Activated CD4-positive, alpha-beta memory T cell treated with anti-CD3 and anti-CD28 coated beads for 36 hours (primary cell): ENCODE measurements at places on chromosomes 13 and 19.

DNA sequence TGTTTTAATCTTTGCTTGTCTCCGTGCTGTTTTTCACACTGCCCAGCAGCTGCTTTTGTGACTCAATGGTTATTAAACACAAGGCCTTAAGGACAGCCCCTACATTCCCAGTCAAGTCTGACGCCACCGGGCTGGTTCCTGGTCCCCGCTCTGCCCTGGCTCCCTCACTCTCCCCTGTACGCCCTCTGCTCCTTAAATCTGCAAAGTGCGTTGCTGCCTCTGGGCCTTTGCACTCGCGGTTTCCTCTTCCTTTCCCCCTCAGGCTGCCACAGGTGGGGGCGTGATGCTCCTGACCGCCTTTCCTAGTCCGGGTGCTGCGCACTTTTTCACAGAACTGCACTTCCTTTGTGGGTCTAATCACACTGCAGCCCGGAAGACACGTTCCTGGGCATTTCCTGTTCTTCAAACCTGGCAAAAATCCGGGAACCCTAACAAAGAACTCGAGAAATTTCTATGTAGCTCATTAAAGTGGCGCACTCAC lies 25.6 kb downstream of the NOSIP start:
- DNase-seq: peak; percentile 74

- DNase-seq: no peak
These were observed 179.8 kb upstream of the NBEA start for GRCh38 chr13:34762312-34762711.

DNA sequence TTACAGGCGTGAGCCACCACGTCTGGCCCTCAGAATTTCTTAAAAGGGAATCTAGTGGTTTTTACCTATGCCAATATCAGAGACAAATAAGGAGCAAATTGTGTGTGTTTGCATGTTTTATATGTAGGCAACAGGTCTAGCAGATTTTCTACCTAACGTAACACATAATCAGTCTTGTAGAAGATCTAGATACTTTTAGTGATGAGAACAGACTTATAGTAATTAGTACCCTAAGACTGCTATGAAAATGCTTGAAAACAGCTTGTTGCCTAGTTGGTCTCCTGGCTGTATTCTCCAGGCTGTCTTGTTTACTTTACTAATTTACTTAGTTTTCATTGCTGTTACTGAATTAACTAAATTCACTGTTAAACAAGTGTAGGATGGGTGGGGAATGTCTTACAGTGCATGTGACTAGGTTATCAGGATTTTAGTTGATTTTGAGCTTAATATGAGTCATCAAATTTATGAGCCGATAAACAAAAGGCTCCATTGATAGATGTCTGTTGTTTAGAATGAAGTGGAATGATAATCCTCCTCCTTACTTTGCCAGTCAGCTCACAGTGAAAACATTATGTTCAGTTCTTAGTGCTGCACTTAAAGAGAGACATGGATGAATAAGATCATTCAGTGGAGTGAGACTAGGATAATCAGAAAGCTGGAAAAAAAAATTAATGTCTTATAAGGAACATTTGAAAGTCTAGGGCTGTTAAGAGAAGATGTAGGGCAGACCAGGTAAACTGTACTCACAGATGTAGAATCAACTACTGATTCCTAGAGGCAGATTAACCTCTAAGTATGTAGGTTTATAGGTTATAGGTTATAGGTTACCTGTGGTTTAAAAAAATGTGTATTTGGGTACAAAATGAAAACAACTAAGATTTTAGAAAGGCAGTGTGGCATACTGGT lies 22.4 kb downstream of the GTF2F2 start:
- DNase-seq: no peak

- DNase-seq: no peak
These were observed 10.3 kb downstream of the ZNF574 start for GRCh38 chr19:42086188-42086736.

DNA sequence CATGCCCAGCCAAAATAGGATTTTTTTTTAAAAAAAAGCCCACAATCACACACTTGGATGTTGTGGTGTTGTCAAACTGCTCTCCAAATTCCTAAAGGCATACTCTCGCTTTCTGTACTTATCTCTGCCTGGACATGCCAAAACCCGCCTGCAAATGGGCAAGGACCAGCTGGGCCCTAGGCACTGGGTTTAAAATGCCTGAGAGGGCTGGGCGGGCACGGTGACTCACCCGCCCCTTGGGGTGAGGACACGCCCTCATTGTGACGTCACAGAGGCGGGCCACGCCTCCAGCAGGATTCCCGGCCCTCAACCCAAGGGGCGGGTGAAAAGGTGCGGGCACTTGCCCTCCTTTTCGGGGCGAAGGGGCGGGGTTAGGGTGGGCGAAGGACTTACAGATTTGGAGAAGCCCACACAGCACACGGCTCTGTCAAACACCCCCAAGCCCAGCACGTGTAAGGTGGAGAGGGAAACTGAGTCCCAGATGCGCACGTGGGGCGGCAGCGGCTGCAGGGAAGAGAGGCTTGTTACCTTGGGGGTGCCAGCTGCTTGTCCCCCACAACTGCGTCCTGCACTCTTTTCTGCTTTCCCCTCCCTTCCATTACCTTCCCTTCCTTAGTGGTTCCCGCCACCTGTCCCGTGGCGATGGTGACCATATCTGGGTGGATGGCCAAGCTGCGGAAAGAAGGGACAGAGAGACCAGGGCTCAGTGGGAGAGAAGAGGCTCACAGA lies 6.6 kb downstream of the EML2 start:
- peak; percentile 75 for DNase-seq

DNA sequence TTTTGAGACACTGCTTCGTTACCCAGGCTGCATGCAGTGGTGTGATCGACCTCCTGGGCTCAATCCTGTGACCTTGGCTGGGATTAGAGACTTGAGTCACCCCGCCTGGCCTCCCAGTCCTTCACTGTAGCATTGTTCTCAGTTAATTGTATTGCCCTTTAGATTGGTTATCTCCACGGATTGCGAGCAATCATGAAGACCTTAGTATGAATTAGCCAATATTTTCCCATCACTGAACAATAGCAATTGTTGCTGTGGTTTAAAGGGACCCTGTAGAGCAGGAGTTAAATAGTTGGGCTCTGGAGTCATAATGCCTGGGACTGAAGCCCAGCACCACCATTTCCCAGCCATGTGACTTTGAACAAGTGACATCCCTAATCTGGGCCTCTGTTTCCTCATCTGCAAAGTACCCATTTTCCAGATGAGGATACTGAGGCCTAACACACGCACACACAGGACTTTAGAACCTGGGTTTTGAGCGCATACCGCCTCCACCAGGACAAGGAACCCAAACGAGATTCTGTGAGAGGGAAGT lies 8.4 kb downstream of the PPP1R14A start:
- DNase-seq: no peak

DNA sequence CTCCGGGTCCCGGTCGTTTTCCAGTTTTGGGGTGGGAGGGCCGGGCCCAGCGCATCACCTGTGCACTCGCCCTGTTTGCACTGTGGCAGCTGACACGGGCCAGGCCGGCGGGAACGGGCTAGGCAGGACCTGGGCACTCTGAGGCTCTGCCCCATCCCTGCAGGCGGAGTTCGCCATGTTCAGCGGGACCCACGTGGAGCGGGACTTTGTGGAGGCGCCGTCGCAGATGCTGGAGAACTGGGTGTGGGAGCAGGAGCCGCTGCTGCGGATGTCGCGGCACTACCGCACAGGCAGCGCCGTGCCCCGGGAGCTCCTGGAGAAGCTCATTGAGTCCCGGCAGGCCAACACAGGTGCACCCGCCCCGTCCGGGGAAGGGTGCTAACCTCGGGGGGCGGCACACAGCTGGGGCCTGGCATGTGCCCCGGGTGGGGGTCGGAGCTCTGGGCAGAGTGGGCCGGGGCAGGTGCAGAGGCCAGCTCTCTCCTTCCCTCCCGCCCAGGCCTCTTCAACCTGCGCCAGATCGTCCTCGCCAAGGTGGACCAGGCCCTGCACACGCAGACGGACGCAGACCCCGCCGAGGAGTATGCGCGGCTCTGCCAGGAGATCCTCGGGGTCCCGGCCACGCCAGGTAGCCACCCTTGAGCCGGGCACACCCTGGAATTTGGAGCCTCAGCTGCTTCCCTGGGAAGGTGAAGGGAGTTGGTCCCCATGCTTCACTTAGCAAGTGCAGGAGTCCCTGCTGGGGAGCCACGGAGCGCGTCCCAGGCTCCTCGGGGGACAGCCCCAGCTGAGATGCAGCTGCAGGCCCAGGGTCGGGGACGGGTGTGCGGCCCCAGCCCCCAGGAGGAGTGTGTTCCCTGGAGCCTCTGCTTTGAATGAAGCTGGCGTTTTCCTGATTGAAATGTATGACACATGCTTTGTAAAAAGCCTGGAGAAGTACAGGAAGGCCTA lies 9.3 kb upstream of the ZNF554 start:
- DNase-seq: no peak
